CD4-positive, alpha-beta T cell treated with Interleukin-15 for 1 hour (primary cell): ENCODE measurements at places on chromosomes 12 and 14.

GRCh38 chr14:103284574-103285467, 49.2 kb upstream of the EIF5 start:
- DNase-seq = no peak

DNA sequence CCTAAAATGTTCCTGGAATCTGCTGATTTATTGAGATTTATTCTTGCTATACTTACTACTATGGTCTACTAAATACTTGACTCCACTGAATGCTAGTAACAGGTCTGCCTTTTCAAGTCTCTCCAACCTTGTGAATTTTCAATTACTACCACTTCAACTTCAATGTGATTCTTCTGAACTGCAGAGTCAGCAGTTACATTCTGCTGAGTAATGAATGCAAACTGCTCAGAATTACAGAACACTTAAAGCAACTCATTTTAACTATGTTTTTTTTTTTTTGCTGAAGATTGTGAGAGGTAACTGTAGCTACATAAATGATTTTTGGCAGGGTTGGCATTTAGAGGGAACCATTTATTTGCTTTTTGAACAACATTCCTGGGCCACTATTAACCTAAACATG, 41.8 kb downstream of the ARF6 start:
- DNase-seq = no peak

DNA sequence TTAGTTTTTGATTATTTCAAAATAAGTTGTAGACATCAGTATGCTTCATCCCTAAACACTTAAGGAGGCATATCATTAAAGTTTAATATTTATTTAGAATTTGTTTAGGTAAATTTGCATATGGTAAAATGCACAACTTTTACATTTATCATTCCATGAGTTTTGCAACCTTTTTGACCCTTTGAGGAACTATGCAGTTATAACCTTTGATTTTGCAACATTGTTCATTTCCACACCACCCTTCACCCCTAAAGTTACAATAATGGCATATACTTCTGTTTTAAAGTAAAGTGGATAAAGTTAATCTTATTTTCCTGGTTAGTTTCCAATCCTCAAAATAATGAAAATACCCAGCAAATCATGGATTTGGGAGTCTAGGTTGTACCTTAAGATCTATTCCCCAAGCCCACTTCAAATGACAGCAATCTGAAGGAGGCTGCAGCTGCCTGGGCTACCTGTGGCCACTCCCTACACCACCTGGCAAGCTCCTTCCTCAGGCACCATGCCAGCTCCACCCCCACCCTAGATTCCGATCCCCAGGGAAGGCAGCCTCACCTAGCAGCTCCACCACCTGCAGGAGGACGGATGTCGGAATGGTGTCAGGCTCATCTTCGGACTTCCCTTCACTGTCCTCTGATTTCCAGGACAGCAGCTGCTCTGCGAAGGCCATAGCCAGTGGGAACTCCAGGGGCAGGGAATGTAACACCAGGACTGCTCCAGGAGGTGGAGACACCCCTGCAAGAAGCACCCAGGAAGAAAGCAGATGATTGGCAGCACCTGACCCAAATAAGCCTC, 65.1 kb downstream of the TRAFD1 start:
- no peak for DNase-seq

DNA sequence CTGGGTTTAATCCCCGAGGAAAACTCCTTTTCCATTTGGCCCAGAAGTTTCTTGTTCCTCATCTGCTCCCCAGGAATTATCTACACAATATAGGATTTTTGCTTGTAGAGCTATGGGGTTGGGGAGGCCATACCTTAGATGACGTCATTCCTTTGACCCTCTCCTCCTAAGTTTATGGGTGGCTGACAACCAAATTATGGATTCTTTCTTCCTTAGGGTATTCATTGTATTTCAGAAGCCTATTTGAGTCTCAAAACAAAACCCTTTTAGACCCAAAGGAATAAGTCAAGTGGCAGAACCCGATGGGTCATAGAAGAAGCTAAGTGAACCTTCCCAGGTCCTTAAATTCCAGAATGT, 14.2 kb downstream of the PROX2 start:
- no peak for DNase-seq

DNA sequence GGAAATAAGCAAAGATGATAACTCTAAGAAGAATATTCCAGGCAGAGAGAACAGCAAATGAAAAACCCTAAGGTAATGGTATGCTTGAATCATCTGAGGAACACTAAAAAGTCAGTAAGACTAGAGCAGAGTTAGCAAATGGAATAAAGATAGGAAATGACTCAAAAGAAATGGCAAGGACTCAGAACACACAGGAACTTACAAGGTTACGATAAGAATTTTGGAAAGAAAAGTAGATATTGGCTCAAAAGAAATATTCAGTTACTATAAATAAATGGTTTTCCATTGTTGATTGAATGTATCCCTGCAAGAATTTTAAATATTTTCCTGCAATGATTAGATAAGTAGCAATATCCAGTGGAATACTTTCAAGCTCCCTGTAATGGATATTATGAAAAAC, 705.8 kb downstream of the C12orf50 start:
- DNase-seq = no peak

DNA sequence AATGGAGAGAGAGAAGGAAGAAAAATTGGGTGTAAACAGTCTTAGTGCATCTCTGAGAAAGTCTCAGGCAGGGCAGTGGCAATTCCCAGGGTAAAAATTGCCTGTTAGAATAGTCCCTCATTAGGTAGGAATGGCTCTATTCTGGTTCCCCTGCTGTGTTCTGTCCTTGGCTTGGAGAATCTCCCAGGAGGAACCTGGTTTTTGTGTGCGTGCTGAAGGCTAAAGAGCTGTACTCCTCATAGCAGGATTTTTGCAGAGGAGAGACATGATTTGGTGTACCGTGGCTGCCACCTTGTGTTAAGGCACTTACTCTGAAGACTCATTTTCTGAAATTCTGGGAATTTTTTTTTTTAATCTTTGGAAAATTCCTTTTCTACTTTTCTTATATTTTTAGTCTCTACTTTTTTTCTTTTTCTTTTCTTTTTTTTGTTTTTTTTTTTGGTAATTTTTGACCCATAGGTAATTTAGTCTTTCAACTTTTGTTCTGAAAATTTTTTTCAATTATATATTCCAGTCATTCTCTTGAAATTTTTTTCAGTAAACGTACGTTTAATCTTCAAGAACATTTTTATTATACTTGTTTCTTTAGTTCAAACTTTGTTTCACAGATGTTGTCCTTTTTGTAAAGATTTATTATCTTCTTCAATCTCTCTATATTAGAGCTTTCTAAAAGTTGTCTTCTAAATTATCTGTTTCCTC, 63.8 kb downstream of the FBXO33 start:
- no peak for DNase-seq
